Mucosa of gallbladder (tissue), 1 donor: ENCODE measurements at places on chromosomes 13 and 19. TPM values are rescaled to one million over a fixed set of nuclear protein-coding genes. Genes with fewer than 3 reads are reported as not detected.

The SHD gene
- total RNA-seq = not detected

The PEAK3 gene
- total RNA-seq = 1.0 TPM

The CD33 gene
- total RNA-seq = 8.3 TPM

The OR10H4 gene
- total RNA-seq = not detected

The WDR18 gene
- total RNA-seq = 52.5 TPM

The SGCG gene
- total RNA-seq = 0.20 TPM

The CHERP gene
- total RNA-seq = 47.3 TPM

The ENOX1 gene
- 2.0 TPM for total RNA-seq

The COQ8B gene
- total RNA-seq = 76.4 TPM

The LYPD3 gene
- total RNA-seq = 1.6 TPM

The FARP1 gene
- 112 TPM for total RNA-seq

The LILRB2 gene
- 3.3 TPM for total RNA-seq

The NALCN gene
- total RNA-seq = 6.8 TPM

The SIGLEC10 gene
- total RNA-seq = 12.9 TPM

The SERP2 gene
- 3.7 TPM for total RNA-seq

The TMEM221 gene
- 0.37 TPM for total RNA-seq

The WDR88 gene
- total RNA-seq = not detected

The TBC1D4 gene
- total RNA-seq = 36.6 TPM

The ATP8A2 gene
- total RNA-seq = 0.29 TPM
